ENCODE measurements at places on chromosomes 2 and 18.

DNA sequence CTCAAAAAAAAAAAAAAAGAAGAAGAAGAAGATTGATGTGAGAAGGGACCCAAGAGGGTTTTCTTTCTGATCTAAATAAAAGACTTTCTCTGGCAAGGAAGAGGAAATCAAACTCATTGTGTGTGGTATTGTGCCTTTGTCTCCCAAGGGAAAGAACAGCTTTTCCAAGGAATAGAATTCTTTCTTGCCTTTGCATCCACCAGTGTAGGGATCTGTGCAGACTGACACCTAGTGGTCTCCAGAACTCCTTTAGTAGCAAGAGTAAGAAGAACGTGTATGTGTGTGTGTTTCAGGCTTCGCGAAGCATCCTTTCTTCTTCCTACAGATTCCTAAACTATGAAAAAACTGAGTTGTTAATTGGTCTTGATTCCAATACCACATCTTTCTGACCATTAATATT, 33.5 kb upstream of the CRIM1 start:
- peak; percentile 6 for DNase-seq

GRCh38 chr18:53004798-53005197, 664.8 kb downstream of the DCC start:
- no peak for DNase-seq

DNA sequence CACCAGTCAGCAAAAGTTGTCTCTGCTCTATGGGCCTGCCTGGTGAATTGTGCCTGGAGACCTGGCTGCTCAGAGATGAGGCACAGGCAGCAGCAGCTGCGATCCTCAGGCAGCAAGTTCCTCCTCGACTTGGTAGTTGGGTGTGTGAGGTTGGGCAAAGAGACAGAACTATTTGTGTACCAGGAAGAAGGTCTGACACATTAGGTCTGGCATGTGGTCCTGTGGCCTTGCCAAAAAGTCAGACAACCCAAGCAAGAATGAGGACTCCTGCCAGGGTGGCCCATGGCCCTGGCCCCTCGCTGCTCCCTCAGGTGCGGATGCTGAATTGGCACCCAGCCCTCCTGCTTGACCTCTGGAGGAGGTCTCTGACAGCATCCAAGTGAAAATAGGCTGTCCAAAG, 192.7 kb downstream of the DYSF start:
- DNase-seq: no peak

DNA sequence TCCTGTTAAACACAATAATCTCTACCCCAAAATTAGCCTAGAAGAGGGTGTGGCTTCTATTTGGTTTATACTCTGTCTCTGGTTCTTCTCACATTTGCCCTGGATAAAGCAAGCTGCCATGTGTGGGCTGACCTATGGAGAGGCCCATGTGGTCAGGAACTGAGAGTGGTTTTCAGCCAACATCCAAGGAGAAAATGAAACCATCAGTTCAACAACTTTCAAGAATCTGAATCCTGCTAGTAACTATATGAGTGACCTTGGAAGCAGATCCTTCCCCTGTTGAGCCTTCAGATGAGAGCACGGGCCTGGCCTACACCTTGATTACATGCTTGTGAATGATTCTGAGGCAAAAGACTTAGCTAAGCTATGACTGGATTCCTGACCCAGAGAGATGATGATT, 11.5 kb upstream of the TRIB2 start:
- DNase-seq: no peak

DNA sequence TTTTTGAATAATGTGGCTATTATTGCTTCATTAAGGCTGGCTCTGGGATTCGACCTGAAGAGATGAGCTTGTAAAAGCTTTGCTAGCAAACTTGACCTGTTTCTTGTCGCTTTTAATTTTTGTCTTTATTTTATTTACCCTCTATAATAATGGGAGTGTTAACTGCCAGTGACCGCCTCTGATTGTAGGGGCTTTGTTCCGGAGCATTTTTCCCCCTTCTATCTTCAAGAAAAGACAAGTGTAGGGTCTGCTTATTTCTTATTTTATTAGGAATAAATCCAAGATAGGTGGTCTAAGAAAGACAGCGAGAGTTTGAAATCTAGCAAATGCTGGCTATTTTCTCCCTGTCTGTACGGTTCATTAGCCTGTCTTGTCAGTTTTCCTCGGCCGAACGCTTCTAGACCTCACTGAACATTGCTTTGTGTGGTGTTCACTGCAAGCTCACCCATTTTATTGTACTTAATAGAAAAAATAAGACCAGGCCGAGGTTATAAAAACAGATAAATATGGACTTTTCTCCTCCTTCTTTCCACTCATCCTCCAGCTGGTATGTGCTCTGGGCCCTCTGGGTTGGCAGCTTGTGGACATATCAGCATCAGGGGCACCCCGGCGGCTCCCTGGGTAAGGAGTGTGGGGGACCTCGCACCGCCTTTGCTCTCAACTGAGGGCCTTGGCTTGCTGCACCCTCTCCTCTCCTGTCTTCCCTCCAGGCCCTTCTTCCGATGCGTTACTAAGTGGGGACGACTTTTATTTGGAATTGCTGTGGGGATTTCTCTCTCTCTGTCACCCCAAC, 8.5 kb downstream of the MEIS1 start:
- no peak for DNase-seq

GRCh38 chr2:95267458-95268210, 6.6 kb upstream of the PROM2 start:
- DNase-seq: no peak

- DNase-seq: peak; percentile 54
These were observed 10.5 kb upstream of the CDK15 start for GRCh38 chr2:201795607-201796477.

DNA sequence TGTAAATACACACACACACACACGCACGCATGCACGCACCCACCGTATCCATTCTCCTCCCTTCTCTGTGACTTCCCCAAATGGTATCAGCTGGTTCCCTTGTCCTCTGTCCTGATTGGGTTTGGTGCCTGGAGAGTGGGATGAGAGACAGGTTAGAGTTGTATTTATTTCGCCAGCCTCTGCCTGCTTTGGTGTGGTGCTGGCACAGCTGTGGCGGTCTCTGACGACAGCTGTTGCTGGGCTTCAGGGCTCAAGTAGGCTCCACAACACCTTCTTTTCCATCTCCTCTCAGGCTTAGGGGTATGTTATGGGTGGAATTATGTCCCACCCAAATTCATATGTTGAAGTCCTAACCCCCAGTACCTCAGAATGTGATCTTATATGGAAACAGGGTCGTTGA, 94.9 kb upstream of the ITGA6 start:
- no peak for DNase-seq

- DNase-seq: no peak
These were observed 161.8 kb downstream of the SOCS6 start for GRCh38 chr18:70450426-70451253.

DNA sequence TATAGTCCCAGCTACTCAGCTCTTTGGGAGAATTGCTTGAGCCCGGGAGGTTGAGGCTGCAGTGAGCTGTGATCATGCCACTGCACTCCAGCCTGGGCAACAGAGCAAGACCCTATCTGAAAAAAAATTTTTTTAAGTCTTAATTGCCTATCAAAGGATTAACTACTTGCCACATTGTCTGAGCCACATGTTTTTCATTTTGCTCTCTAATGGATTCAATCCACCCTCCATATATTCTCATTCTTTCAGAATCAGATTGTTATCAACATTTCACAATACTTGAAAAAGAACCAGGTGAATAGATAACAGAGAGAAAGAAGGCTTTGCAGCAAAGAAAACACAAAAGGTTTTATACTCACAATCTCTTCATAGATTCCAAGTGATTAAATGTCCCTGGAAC, 61.0 kb downstream of the PXDN start:
- no peak for DNase-seq

DNA sequence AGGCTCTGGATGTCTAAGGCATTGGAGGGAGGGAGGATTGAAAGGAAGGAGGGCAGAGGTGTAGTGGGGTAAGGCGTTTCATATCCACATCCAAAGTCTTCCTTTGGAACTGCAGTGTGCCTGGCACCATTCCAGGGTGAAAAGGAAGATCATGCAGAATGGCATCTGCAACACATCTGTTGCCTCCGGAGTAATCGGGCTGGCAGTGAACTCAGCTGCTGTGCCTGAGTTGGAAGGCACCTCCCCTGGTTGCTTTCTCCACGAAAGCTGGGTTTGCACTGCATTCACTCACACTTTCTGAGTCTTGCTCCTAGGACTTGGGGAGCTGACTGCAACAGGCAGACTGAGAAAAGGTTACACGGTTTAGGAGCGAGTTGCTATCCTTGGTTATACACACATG, 30.3 kb upstream of the SEC11C start:
- no peak for DNase-seq

DNA sequence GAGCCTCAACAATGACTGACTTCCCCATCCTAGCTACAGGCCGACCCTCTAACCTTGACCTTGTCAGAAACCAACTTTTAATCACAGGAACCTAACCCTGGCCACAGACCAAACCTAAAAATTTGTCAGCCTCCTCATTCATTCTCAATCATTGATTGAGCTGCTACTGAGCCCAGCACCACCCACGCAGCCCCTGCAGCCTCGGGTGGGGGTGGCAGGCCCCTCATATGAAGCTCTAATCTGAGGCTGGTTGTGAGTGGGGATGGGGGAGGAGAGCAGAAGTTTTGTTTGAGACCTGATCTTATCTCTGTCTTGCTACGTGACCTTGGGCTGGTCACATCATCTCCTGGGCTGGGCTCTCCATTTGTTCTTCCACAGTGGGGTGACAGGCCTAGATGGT, 99.5 kb upstream of the EPAS1 start:
- DNase-seq: no peak

DNA sequence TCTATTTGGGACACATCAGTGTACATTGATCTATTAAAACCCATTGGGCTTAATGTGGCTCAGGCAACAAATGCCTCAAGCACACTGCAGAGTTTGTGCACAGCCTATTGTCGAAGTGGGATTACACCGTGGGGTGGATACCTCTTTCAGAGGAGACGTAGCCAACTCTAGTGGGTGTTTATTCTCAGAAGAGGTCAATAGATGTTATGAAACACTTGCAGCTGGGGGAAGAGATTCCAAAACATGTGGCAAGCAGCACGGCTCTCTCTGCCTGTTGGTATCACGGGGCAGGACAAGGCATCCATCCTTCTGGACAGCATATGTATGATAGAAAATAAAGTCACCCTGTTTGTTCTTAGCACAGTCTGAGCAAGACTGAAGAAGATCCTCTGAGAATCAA, 121.4 kb upstream of the COPS8 start:
- no peak for DNase-seq

- no peak for DNase-seq
These were observed 114.1 kb downstream of the PLEKHM3 start for GRCh38 chr2:207911215-207911614.

DNA sequence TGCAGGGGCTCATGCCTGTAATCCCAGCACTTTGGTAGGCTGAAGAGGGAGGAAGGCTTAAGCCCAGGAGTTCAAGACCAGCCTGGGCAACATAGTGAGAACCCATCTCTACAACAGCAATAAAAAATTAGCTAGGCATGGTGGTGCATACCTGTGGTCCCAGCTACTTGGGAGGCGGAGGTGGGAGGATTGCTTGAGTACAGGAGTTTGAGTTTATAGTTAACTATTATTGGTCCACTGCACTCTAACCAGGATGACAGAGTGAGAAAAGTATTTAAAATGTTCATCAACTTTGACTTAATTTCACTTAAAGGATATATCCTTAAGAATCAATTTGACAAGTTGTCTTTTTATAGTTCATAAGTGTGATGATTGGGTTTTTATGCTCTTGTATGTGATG, 14.3 kb upstream of the GPD2 start:
- DNase-seq: no peak

- no peak for DNase-seq
These were observed 10.0 kb upstream of the GCA start for GRCh38 chr2:162333968-162334367.

DNA sequence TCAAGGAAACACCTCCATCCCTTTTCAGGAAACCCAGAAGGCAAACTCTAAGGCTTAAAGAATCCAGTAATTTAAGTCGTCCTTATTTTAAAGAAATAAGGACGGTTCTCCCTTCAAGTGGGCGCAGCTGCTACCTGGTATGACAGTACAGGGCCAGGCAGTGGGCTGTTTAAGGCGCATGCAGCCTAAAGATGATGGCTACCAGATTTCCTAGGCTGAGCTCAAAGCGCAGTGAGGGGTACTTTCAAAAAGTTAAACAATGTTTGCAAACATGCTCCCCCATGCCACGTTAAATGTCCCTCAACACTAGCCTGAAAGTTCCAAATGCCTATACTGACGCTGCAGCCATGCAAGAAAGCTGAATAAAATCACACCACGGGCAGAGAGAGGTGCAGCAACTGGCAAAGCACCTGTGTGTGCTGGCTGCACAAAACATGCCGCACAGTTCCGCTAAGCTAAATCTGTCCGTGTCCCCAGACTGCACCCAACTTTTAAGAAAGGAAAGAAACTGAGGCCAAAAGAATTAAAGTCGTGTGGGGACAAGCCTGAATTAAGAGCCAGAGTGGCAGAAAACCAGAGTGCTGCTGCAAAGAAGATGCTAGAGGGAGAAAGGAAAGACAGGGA, 583 bp downstream of the HIBCH start:
- no peak for DNase-seq

Data from HAP-1 (cell line).